C1 segment of cervical spinal cord (tissue), 14 donors: ENCODE measurements at places on chromosomes 12 and 14.

DNA sequence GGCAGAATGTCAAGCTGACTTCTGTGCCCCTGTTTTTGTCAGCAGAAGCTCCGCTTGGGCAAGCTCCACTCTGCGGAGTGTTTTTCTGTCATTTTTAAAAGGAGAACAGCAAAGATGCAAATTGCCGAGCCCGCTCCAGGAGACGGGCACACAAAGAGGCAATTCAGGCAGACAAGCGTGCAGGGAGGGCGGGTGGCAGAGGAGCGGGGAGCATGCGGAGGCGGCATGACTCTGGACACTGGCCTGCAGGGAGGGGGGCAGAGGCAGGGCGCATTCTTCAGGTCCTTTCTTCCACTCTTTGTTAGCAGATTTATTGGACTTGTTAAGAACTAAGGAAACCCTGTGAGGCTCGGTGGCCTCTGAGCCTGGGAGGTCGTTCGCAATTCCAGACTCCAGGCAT lies 187.3 kb upstream of the RMST start:
- DNase-seq, result peak; percentile 15

DNA sequence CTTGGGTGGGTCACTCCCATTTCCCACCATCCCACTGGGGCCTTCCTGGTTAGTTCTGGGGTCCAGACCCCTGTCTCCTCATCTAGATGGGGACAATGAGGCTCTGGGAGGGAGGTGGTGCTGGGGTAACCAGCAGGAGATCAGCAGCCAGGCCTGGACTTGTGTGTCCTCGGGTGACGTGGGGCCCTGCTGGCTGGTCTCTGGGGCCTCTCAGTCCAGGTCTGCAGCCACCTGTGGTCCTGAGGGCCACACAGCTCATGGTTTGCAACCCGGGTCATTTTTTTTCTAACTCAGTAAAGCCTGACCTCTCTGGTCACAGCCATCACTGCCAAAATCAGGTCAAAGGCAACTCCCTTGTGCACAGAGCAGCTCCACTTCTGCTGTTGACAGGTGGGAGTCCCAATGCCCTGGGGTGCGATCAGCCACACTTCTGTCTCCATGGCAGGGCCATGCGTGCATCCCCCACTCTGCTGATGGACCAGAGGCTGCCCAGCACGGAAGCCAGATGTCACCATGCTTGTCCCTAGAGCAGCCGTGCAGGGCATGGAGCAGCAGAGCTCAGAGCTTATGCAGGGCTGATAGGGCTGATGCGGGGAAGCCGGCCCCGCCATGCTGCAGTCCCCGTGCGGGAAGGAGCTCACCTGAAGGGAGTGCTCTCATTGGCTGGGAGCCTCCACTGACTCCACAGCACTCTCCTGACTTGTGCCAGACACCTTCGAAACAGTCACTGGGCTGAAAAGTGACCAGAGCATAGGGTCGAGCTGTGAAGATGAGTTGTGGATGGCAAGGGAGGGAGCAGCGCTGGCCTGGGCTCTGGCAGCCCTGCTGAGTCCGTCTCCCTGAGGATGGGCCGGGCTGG lies 250.9 kb downstream of the ADGRD1 start:
- no peak for DNase-seq

DNA sequence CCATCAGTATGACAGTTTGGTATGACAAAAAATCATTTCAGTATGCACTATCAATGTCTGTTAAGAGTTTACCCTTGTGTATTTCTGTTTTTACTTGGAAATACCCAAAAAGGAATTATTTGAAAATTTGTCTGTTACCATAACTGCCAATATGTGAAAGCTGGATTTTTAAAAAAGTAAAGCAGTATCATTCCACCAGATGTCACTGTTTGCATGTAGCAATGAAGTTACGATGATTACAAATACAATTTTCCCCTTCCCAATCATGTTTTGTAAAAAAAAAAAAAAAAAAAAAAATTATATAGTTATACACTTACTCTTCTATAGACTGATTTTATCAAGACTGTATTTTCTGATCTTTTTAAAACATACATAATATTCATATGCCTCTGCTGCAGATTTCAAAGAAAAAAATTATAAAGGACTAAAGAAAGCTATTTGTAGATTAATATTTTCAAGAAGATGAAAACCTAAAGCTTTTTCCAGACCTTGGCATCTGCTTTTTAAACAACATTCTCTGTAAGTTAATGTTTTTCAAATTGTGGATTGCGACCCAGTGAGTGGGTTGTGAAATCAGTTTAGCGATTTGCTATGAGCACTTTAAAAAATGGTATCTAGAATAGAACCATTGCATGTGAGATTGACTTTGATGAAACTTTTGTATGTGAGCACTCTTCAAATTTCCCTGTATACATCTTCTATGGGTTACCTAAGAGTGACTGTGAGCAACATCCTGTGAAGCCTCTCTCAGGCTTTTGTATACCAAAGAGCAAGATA lies 114.2 kb downstream of the TTC6 start:
- no peak for DNase-seq

- DNase-seq, result no peak
Measured at GRCh38 chr12:75759842-75760572, 248.6 kb upstream of the KRR1 start.

GRCh38 chr12:127830065-127830460 lies 436.9 kb upstream of the TMEM132C start:
- no peak for DNase-seq

DNA sequence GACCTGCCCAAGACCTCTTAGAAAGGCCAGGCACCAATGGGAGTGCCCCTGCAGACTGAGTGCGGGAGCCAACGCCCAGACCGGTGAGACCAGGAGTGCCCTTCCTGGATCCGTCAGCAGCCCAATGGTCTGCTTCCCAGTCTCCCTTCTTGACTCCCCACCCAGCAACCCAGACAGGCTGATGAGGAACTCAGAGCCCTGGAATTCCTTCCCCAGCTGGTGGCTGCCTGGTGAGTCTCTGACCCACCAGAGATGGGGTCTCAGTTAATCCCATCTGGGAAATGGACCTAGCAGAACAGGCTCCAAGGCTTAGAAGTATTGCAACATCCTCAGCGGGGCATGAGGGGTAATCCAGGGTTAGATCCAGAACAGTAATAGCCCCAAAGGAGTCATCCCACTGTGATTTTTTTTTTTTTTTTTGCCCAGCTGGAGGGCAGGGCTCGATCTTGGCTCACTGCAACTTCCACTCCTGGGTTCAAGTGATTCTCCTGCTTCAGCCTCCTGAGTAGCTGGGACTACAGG lies 1.5 kb upstream of the RASAL1 start:
- DNase-seq, result no peak

DNA sequence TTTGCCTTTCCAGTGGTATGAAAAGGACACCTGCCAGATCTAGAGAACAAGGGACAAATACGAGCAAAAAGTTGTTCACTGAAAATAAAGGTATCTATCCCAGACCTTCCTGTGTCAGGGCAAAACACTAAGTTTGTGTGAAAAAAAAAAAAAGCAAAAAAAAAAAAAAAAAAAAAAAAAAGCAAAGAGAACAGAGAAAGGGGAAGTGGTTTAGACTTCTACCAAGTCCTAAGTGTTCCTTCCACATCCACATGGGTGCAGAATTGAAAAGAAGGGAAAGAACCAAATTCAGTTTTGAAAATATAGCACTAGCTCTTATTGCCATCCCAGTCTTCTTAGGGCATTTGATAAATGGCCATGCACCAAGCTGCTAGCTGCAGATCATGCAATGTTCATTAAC lies 41.7 kb downstream of the ZCRB1 start:
- no peak for DNase-seq

GRCh38 chr12:118249547-118249946 lies 113.6 kb downstream of the PEBP1 start:
- DNase-seq, result no peak

DNA sequence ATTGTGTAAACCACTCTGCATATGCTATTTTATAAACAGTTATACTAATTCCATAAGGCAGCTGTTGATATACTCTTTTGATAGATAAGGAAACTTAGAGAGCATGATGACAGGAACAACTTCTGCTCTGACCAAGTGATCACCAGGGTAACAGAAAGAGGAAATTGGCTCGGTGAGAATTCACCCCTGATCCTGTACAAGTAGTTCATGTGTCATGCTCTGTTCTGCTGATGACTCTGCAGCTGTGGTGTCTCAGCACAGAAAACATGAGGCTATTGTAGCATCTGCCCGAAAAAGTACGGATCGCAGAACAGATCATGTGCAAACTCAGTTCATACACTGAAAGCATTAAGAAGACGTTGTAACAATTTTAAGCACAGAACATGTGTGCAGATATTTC lies 345.0 kb downstream of the LRIG3 start:
- DNase-seq, result no peak

GRCh38 chr12:113318900-113319628 lies 15.8 kb downstream of the SLC8B1 start:
- no peak for DNase-seq

- no peak for DNase-seq
Measured at GRCh38 chr12:111692575-111693210, 6.8 kb downstream of the ACAD10 start.
